ENCODE measurements at places on chromosomes 5 and 9.

GRCh38 chr9:111005746-111006470, 32.4 kb downstream of the LPAR1 start:
- no peak for DNase-seq

DNA sequence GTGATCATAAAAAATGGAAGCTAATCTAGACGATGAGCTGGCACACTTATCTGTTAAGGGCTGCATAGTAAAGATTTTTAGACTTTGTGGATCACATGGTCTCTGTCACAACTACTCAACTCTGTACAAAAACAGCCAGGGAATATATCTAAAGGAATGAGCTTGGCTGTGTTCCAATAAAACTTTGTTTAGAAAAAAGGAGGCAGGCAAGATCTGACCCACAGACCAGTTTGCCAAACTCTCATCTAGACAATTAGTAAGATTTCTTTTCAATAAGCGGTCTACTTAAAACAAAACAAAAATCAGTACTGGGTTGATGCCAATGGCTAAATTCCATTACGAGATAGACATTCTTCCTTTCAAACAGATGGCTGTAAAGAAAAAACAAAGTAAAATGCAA, 53.0 kb upstream of the RETREG1 start:
- no peak for DNase-seq

DNA sequence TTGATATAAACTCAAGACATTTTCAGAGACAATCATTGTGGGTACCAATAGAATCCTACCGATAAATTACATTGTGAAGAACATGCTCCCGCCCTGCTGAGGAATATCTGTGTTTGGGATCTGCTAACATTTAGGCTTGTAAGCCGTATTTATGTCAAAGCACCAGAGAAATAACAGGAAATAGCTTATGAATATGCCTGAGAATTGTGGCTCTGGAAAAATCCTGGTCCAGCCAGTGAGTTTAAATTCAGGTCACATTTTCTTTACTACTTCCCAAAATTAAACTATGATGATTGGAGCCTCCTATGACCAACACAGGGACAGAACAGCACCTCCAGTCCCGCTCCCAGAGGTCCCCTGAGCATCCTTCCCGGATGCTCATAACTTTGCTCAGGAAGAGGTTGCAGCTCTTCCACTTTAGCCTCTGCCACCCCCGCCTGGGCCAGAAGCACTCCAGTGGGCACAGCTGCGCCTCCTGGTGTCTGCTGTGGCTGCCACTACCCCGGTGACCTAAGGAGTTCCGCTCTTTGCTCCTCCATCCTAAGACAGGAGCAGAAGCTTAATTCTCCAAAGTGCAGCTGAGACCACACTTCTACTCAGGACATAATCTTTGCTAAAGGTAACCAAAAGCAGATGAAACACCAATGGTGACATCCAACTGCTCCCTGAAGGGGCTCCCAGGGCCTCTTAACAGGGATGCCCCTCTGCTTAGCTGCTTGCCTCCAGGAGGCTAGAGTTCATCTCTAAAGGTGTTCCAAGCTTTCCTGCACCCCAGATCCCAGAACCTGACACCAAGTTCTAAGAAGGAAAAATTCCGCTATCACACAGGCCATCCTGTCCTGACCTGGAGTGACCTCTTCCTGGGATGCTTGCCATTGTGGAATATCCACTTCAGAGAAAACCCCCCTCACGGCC, 58.8 kb downstream of the SLC1A1 start:
- DNase-seq: no peak

DNA sequence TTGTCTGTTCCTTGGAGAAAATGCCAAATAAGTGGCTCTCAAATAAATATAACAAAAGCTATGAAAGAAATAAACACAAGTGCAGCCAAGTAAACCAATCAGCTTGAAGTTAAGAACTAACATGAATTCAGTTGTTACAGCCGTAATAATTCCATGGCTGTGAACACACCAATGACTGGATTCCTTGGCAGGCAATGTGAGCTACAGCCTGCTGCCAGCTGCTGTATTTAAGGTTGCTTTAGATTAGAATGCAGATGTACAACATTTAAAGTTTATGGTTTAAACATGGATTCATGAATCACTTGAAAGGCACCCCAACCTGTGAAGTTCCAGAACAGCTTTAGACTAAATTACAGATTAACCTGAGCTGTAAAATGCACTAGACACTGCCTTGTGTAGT, 626.4 kb upstream of the SEMA6A start:
- no peak for DNase-seq

DNA sequence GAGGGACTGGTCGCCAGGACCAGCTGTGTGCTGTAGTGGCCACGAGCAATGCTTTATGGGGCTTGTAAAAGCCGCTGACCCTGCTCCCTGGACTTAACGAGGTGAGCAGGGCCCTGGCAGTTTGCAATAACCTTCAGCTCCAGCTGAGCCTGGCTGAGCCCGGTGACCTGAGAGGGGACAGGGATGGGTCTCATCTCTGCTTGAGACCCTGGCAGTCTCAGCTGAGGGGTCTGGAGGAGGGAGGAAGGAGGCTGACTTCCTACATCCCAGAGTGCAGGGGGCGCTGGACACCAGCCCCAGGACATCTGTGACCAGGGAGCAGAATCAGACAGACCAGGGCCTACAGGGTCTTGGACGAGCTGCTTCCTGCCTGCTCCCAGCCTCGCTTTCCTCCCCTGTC, 277.5 kb upstream of the MVB12B start:
- DNase-seq: no peak

GRCh38 chr9:33306037-33306436, 15.7 kb downstream of the NFX1 start:
- no peak for DNase-seq

- no peak for DNase-seq
Measured at GRCh38 chr5:3320317-3320875, 275.2 kb upstream of the IRX1 start.

- no peak for DNase-seq
Measured at GRCh38 chr9:93510041-93510440, 56.7 kb upstream of the FAM120AOS start.

- DNase-seq: no peak
Measured at GRCh38 chr9:79134654-79135053, 437.1 kb upstream of the TLE4 start.

DNA sequence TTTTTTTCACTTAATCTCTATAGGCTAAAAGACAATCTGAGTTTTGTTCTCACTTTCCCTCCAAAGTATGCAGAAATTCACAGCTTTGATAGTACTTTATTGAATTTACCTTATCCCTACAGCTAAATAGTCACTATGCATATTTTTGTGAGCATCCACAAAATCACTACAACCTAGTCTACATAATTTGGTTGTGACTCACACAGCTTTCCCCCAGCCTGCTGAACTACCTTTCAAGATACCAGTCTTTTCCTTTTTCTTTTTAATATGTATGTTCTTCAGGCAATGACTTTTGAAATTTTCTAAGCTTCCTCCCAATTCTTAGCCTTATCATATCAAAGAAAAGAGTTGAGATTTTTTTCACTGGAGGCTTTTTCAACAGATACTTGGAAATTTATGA, 347.3 kb upstream of the CDH6 start:
- no peak for DNase-seq

GRCh38 chr9:72315510-72316311, 49.3 kb downstream of the ZFAND5 start:
- DNase-seq: peak; percentile 44

DNA sequence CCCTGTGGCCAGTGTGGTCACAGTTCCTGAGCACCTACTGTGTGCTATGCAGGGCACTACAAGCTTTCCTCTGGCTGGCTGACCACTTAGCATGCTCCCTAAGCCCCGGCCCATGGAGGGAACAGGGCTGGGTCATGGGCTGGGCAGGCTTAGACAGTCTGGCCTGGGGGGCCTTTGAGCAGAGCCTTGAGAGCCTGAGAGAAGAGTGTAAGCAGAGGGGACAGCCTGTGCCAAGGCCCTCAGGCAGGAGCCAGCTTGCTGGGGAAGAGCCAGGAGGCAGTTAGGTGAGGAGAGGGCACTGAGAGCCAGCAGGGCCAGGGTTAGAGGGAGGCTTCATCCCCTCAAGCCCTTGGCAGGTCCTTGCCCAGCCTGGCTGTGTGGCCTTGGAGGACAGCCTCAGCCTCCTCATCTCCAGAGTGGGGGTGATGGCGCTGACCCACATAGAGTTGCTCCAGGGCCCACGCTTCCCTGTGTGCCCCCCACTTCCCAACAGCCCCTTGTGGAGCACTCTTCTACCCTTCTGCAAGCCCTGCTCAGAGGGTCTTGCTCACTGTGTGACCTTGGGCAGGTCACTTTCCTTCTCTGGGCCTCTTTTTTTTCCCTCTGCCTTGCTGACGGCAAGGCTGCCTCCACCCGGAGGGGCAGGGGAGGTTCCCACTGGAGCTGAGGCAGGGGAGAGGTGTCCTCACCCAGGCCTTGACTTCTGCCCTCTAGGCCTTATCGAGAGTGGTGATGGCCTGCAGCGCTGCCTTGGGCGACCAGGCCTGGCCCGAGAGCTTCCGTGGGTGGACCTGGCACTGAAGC, 107.1 kb downstream of the PHF2 start:
- DNase-seq: no peak

DNA sequence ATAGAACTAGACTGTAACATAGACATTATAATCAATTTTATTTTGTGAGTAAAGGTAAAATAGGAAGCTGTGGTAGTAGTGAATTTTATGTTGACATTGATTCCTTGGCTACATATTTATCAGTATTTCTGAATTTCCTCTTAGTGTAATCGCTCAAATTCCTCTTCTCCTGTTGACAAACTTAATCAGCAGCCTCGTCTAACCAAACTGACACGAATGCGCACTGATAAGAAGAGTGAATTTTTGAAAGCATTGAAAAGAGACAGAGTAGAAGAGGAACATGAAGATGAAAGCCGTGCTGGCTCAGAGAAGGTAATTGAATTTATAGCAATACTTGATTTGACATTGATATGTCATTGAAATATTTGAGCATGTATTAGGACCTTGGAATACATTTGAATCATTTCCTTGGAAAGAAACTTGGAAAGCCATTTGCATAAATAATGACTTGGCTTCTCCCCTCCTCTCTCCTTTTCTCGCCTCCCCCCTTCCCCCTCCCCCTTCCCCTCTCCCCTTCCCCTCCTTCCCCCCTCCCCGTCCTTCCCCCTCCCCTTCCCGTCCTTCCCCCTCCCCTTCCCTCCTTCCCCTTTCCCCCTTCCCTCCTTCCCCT, 75.5 kb downstream of the GPBP1 start:
- DNase-seq: no peak

GRCh38 chr9:37453827-37454226, 11.4 kb downstream of the ZBTB5 start:
- DNase-seq: no peak

DNA sequence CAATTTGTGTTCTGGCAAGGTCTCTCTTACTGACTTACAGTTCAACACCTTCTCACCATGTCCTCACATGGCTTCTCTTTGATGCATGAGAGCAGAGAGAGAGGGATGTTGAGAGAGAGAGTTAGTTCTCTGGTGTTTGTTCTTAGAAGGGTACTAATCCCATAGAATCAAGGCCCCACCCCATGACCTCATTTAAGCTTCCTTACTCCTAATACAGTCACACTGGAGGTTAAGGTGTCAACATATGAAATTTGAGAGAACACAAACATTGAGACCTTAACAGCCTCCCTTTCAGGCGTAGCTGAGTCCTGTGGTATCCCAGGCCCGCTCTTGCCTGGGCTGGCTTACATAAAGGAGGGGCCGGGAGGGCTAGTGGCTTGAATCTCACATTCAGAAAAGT, 10.6 kb upstream of the SEMA6A start:
- DNase-seq: no peak

DNA sequence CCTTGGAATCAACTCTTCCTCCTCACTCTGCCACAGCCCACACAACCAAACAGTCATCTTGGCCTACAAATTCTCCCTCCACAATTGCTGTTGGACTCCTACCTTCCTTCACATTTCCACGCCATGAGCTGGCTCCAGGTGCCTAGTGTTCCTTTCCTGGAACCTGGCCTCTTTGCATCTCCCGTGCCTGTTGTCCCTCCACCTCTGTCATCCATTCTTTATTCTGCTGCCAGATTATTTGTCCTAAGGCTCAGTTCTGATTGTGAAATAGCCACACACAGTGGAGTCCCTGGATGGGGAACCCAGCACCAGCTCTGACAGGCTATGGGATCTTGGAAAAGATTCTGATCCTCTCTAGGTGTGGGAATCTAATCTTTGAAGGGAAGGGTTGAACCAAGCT, 109.1 kb upstream of the ANKH start:
- no peak for DNase-seq

DNA sequence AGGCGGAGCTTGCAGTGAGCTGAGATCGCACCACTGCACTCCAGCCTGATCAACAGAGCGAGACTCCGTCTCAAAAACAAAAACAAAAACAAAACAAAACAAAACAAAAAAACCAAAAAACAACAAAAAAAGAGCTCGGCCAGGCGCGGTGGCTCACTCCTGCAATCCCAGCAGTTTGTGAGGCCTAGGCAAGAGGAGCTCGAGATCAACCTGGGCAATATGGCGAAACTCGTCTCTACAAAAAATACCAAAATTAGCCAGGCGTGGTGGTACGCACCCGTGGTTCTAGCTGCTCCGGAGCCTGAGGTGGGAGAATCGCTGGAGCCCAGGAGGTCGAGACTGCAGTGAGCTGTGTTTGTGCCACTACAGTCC, 20.2 kb downstream of the TRIM7 start:
- no peak for DNase-seq

DNA sequence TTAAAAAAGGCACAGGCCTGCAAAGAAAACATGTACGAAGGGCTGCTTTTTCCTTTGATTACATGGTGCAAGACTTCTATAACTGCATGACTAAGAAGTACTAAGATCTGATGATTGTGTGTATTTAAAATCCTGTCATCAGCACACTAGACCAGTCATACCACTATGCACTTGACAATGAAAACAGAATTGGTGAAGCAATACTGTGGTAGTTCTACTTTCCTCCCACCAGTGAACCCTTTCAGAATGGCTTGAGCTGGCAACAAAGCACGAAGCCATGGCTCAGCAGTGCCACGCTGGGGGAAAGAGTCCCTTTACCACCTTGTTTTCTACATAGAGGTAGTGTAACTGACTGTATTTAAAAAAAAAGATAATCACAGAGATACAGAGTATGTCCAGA, 49.0 kb upstream of the POU5F2 start:
- DNase-seq: no peak

DNA sequence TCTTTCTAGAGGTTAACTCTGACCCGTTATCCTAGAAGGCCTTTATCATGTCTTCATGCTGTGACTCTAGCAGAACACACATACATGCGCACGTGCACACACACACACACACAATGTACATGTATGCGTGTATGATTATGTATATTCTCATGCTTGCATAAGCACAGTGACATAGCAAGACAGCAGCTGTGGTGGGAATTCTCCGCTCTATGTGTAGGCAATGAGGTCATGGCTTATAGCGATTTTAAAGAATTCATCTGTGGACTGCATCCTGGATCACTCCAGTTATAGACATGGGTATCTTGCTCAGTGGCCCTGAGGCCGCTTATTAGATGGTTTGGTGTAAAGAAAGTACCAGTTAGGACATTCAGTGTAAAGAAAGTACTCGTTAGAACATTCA, 106.2 kb downstream of the FBXL7 start:
- peak; percentile 44 for DNase-seq

- DNase-seq: no peak
Measured at GRCh38 chr9:30524311-30524710, 1860.1 kb upstream of the ACO1 start.

Measured in retina (tissue), 1 donor.